Activated naive CD4-positive, alpha-beta T cell treated with anti-CD3 and anti-CD28 coated beads, Interleukin-2, amount 10 ng/mL, durations not matched to agents 5 hours and 36 hours (primary cell): ENCODE measurements at places on chromosomes 16 and 17. TPM values are rescaled to one million over a fixed set of nuclear protein-coding genes. Genes with fewer than 3 reads are reported as not detected.

Gene SKAP1
- 136 TPM for total RNA-seq

Gene TOM1L1
- not detected for total RNA-seq

Gene HOXB6
- total RNA-seq = not detected

Gene METTL9
- total RNA-seq = 98.0 TPM

Gene NKD1
- 0.73 TPM for total RNA-seq

Gene EVI2A
- 103 TPM for total RNA-seq

Gene RGS11
- not detected for total RNA-seq

Gene ABAT
- 4.8 TPM for total RNA-seq

Gene TTC19
- total RNA-seq = 26.0 TPM

Gene TBC1D3
- total RNA-seq = not detected

Gene SARM1
- total RNA-seq = 21.7 TPM

Gene PMM2
- 36.0 TPM for total RNA-seq

Gene OR1F1
- total RNA-seq = not detected

Gene EFNB3
- not detected for total RNA-seq

Gene GDPD3
- total RNA-seq = 14.1 TPM

Gene HAP1
- 0.05 TPM for total RNA-seq

Gene LRRC45
- total RNA-seq = 33.7 TPM

Gene C17orf78
- total RNA-seq = not detected

Gene SDR42E2
- total RNA-seq = not detected

Gene ODAD4
- 0.89 TPM for total RNA-seq

Gene NPIPA7
- total RNA-seq = 5.2 TPM
